ENCODE measurements at places on chromosomes 16 and 17. TPM values are rescaled to one million over a fixed set of nuclear protein-coding genes. Genes with fewer than 3 reads are reported as not detected.
A peak's percentile ranks its signal among the peaks of the same experiment; 100 is the strongest.

DNA sequence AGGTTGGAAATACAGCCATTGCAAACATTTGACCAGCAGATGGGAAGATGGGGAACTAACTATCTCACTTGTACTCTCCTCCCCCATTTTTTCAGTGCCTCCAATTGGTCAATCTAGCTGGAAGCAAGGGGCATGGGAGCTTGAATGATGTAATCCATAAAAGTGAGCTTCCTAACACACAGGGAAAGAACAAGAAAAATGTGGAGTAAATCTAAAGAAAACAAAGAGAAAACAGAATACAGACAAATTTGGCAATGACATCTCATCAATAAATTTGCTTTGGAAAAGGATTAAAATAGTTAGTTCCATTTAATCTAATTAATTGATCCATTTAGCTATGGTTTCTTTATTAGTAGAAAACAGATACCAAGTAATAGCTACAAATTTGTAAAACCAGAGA, 592.6 kb upstream of the SOX9 start:
- no peaks in the 10 kb centered on the region for H3K36me3 ChIP-seq
- no peak overlapping the region for H3K4me3 ChIP-seq
- no peaks in the 10 kb centered on the region for H3K4me1 ChIP-seq
- H3K27ac ChIP-seq: no peak overlapping the region

Gene CDC42EP4
- total RNA-seq: 30.2 TPM

DNA sequence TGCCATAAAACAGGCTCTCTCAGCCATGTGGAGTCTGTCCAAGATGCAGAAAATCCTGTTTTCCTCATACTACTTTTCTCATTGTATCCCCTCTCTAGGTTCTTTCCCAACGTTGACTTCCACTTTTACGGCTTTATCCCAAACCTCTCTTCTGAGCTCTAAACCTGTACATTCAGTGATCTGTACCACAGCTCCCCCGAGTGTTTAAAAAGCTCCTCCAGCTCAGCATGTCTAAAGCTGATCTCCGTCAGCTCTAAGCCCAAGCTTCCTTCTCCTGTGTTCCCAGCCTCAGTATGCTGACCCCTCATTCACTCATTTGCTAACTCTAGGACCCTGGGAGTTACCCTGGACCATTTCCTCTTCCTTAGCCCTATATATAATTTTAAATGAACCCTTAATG, 144.6 kb downstream of the DNAH9 start:
- no peak overlapping the region for H3K27ac ChIP-seq
- no peaks in the 10 kb centered on the region for H3K4me1 ChIP-seq
- H3K4me3 ChIP-seq: no peak overlapping the region
- H3K36me3 ChIP-seq: no peaks in the 10 kb centered on the region

- peak overlapping the region; percentile 92 for H3K4me3 ChIP-seq
- no peaks in the 10 kb centered on the region for H3K36me3 ChIP-seq
- DNase-seq: no peak
- H3K4me1 ChIP-seq: no peaks in the 10 kb centered on the region
- H3K27me3 ChIP-seq: no peaks in the 10 kb centered on the region
Observed at GRCh38 chr17:57086069-57086930, 1.3 kb downstream of the AKAP1 start.

- H3K4me3 ChIP-seq: no peak overlapping the region
- no peaks in the 10 kb centered on the region for H3K27me3 ChIP-seq
- no peak for DNase-seq
- H3K36me3 ChIP-seq: peaks cover 14% of the 10 kb centered on the region
Observed at GRCh38 chr16:84839054-84839453, 19.3 kb downstream of the CRISPLD2 start.

Gene GPR179
- not detected for total RNA-seq

Gene TSPAN10
- 0.52 TPM for total RNA-seq

Gene GJC1
- 17.3 TPM for total RNA-seq

GRCh38 chr17:16935786-16936185, 36.1 kb downstream of the TNFRSF13B start:
- no peak overlapping the region for H3K27ac ChIP-seq
- no peak for DNase-seq
- H3K4me1 ChIP-seq: no peaks in the 10 kb centered on the region
- H3K4me3 ChIP-seq: no peak overlapping the region
- no peaks in the 10 kb centered on the region for H3K36me3 ChIP-seq

Gene PRSS33
- not detected for total RNA-seq

DNA sequence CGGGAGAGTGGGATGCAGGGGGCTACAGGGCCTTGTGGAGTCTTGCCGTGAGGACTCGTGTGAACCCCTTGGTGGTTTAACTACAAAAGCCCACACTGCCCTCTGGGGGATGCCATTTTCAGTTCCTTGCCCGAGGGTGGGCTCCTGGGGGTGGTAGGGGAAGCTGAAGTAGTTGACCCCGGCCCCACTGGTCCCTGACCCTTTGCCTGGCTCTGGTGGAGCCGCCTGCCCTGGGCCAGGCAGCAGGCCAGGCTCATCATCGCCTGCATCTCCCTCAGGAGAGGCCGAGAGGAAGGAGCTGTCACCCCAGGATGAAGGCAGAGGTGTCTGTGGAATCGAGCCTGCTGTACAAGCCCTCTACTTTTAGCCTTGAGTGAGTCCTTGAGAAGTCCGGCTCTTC, 10.2 kb downstream of the COX4I1 start:
- no peak overlapping the region for H3K27ac ChIP-seq
- no peak for DNase-seq
- peaks cover 28% of the 10 kb centered on the region for H3K36me3 ChIP-seq
- H3K27me3 ChIP-seq: peaks cover 42% of the 10 kb centered on the region
- H3K4me3 ChIP-seq: no peak overlapping the region

DNA sequence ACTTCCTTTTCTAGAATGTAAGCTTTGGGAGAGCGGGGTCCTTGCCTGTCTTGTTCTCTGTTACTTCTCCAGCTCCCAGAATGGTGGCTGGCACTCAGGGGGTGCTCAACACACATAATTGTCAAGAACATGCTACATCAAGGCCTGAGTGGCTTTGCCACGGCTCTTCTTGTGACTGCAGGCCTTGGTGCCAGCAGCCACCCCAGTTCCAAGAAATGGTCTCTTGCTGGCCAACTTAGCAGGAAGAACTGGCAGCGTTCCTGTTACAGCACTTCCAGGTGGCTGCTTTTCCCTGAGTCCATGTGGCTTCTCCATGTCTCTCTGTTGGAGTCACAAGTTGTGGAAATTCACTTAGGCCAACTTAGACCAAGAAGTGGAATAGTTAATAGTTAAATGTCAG, 36.1 kb downstream of the PRKCB start:
- H3K27me3 ChIP-seq: no peaks in the 10 kb centered on the region
- peaks cover 3% of the 10 kb centered on the region for H3K4me1 ChIP-seq
- H3K36me3 ChIP-seq: no peaks in the 10 kb centered on the region

GRCh38 chr17:43791589-43791988, 11.4 kb downstream of the CFAP97D1 start:
- H3K27me3 ChIP-seq: no peaks in the 10 kb centered on the region
- no peak for DNase-seq
- no peaks in the 10 kb centered on the region for H3K36me3 ChIP-seq
- H3K4me1 ChIP-seq: no peaks in the 10 kb centered on the region

Gene KRTAP9-8
- total RNA-seq: not detected

Gene SMPD3
- total RNA-seq: 0.79 TPM

DNA sequence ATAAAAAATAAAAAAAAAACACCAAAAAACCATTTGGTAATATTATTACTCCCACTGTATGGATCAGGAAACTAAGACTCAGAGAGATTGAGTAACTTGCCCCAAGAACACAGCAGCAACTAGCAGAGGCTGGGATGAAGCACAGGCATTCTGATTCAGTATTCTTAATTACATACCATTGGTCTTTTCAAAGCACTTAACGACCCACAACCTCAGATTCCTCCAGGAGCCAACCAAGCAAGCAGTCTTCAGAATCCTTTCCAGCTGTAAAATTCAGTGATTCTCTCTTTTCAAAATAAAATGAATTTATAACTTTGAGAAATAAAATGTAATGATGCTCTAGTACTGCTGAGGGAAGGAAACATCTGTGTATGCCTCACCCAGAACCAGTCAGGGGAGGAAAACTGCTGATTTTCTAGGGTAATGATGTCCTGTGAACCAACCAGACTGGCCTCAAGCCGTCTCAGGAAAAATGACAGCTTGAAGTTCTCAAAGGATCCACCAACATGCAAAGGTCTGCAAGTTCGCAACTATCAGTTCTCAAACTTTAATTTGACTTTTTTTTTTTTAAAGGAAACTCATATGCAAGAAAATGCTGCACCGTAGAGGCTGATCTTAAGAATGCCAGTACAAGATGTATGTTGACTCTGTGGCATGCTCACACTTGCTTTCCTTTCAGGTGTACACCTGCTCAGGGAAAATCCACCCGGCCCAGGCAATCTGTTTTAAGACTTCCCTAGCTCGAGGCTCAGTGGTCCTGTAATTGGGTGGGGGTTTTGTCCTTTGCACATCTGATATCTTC, 9.0 kb downstream of the CUEDC1 start:
- H3K4me3 ChIP-seq: peak overlapping the region; percentile 29
- DNase-seq: peak; percentile 51
- H3K27me3 ChIP-seq: no peaks in the 10 kb centered on the region
- no peaks in the 10 kb centered on the region for H3K36me3 ChIP-seq

- H3K4me1 ChIP-seq: peaks cover 12% of the 10 kb centered on the region
- no peak overlapping the region for H3K27ac ChIP-seq
- peaks cover 46% of the 10 kb centered on the region for H3K27me3 ChIP-seq
- no peak overlapping the region for H3K4me3 ChIP-seq
- DNase-seq: no peak
Observed at GRCh38 chr17:73973586-73974409, 229.7 kb upstream of the RPL38 start.
